ENCODE measurements at places on chromosomes 7 and 10.

GRCh38 chr7:38232502-38233366 is 40.7 kb downstream of the TARP start:
- DNase-seq, result no peak

DNA sequence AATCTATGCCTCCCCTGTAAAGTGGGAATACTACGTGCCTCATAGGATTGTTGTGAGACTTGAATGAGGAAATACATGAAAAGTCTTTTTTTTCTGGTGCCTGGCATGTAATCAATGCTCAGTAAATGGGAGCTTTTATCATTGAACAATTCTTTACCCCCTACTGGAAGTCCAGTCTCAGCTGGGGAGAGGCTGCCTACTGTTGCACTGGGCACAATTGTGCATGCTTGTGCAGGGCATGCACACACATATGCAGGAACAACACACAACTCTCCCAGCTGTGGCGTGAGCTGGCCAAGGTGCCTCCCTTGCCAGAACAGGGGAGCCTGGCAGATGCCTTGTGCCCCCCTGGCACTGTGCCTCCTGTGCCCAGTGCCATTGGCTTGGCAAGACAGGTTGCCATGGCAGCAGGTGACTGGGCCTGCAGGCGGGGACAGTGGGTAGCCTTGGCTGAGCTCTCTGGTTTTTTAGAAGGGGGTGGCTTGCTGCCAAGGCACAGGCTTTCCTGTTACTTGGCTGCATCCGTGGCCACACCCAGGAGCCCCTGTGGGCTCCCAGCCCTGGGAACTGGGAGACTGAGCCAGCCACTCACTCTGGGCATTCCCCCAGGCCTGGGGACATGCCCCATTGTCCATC is 16.1 kb upstream of the PALD1 start:
- no peak for DNase-seq

- DNase-seq, result no peak
These were observed 562.9 kb upstream of the NRP1 start for GRCh38 chr10:33897291-33897752.

DNA sequence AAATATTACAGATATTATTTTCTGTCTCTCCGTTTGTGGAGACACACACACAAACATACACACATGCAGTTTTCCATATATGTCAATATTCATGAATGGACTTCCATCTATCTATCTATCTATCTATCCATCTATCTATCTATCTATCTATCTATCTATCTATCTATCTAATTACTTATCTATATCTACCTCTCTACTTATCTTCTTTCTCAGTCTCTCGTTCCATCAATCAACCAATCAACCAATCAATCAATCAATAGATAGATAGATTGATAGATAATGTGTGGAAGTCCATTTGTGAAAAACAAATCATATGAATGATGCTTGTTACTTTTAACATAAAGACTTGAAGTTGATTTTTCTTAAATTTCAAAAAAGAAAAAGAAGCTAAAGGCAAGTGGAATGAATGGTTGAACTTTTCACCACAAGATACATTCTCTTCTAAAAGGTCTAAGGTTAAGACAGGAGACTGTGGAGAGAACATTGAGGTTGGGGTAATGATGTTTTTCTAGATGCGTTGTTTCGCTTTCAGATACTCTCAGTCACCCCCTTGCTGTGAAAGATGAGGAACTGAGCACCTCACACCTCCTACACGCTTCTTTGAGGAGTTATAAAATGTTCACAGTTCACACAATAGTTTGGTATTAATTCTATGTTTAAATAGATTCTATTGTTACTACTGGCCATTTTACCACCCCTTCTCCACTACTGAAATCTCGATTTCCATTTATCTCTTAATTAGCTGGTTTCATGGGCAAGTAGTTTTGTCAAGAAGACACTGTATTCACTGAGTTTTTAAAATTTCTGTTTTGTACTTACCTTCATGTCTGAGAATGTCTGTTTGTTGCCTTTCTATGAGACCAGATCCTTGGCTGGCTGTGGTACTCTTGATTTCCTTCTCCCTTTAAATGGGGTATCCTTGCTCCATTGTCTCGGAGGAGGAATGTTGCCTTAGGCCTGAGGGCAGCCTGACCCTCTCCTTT is 114.1 kb downstream of the EMX2 start:
- no peak for DNase-seq

- peak; percentile 36 for DNase-seq
These were observed 88.9 kb upstream of the KLF6 start for GRCh38 chr10:3873728-3874461.

- DNase-seq, result no peak
These were observed 262.7 kb upstream of the CHRM2 start for GRCh38 chr7:136605532-136606329.

- no peak for DNase-seq
These were observed 196.3 kb upstream of the GHITM start for GRCh38 chr10:83943049-83943448.

DNA sequence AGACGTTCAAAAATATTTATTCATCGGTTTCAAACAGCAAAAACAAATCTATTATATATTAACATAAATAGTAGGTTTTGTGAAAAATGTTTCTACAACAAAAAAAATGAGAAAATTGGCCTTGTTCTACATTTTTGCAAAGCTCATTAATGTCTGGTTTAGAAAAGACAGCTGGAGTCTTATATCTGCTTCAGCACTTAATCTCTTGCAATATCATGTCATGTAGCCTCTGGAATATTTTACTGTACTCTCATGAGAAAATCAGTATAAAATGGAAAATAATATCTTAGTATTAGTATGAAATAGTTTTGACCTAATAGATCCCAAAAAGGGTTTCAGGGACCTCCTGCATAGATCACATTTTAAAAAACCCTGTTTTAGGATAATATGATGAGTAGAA is 326.6 kb downstream of the ARL4A start:
- no peak for DNase-seq

DNA sequence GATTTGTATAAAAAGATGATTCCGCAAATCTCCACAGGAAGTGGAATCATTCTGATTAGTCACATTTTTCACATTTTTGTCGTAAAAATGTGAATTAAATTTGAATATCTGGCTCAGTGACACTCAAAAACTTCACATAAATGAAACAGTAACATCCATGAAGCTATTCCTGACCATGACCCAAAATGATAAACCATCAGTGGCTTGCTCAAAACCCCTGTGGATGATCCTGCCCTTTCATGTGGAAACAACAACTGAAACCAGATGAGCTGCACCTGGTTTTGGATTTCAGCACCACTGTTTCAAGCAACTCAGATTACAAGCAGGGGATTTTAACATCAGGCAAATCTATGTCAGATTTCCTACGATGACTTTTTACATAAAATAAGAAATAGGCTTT is 80.3 kb downstream of the AMPH start:
- DNase-seq, result no peak

DNA sequence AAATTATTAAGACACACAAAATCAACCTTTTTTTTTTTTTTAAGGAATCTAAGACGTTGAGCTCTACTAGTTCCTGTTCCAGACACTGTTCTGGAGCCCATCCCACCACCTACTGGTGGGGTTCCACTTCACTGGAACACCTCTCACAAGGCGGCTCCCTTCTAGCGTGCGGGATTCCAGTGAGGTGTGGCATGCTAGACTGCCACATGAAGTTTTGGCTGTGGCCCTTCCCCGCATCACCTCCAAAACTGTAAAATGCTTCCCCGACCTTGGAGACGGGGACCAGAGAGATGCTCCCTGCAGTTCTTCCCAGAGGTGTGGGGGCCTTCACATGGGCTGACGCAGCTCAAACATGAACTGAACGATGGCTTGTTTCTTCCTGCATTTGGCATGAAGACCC is 12.6 kb downstream of the FAM53B start:
- DNase-seq, result no peak

Measured in CMK (cell line).